ENCODE measurements at places on chromosomes 2 and 18.

- no peak for DNase-seq
Measured at GRCh38 chr2:107322416-107322815, 436.4 kb upstream of the ST6GAL2 start.

GRCh38 chr18:10564975-10565773, 39.3 kb downstream of the NAPG start:
- no peak for DNase-seq

DNA sequence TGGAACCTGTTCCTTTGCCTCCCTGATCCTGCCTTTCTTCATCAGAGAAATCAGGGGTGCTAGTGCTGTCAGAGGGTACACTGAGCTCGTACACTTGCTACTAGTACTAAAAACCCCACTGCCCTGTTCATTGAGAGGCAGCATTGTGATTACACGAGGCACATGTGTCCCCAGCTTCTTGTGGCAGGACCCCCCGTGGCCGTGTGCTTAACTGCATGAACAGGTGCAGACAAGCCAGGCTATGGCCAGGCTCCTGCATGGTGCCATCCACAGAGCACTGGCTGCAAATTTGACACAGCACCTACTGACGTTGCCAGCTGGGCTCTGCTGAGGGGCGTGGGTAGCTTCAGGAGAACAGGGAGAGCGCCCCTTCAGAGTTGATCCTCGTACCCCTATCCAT, 248.4 kb downstream of the GLI2 start:
- no peak for DNase-seq

DNA sequence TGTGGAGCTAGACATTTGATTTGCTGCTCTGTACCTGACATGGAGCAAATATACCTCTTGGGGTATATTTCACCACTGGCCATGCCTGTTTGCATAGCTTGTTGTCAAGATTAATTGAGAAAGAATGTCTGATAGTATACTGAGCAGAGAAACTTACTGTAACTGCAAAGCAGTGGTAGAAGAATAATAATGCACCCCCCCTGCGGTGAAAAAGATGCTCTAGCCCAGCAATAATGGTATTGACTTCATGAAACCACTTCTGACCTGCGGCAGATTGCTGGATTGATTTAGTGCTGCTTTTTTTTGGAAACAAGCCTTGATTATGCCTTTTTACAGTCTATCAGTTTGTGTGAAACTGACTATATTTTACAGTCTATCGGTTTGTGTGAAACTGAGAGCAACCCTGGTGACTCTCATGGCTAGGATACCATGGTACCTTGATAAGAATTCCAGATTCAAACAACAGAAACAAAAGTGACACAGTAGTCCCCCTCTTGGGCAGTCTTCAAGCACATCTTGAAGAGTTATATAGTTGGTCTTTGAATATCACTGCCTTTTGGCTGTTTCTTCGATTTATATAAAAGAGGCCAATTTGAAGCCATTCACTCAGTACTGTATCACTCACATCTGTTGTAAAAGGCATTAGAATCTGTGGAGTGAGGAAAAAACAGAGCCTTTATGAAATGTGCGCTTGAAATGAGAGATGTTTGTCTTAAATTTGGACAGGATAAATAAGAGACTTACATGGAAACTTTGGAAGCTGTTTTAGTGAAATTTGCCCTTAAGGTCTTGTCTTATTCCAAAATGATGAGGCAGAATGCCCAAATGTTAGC, 102.5 kb downstream of the FMNL2 start:
- DNase-seq: no peak

DNA sequence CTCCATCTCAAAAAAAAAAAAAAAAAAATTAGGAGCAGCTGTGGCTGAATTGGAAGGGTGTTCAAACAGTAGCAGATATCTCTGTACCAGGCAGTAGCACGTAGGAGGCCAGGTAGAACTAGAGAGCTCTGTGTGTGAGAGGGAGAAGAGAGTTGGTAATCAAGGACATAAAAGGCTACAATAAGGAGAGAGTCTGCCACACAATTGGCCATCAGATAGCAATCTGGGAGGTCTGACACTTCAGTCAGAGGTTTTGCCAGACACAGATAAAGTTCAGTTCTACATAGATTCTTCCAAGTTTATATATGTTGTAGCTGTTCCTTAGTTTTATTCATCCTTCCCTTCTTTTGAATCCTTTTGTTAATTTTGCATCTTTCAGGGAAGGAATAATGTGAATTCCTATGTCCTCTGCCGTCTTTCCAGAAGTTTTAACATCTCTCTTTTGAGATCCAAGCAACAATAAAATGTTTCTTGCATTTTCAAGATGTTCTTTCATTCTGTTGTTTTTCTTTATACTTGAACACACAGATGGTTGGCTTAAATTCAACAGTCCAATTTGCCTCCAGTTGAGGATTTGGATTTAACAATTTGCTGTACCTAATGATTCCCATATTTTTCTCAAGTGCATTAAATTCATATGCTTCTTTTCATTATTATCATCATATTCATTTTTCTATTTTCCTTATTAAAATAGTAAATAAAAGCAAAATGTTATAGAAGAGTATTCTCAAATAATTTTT, 600.3 kb upstream of the GCFC2 start:
- DNase-seq: no peak

GRCh38 chr2:60745761-60746160, 10.3 kb upstream of the PAPOLG start:
- no peak for DNase-seq

DNA sequence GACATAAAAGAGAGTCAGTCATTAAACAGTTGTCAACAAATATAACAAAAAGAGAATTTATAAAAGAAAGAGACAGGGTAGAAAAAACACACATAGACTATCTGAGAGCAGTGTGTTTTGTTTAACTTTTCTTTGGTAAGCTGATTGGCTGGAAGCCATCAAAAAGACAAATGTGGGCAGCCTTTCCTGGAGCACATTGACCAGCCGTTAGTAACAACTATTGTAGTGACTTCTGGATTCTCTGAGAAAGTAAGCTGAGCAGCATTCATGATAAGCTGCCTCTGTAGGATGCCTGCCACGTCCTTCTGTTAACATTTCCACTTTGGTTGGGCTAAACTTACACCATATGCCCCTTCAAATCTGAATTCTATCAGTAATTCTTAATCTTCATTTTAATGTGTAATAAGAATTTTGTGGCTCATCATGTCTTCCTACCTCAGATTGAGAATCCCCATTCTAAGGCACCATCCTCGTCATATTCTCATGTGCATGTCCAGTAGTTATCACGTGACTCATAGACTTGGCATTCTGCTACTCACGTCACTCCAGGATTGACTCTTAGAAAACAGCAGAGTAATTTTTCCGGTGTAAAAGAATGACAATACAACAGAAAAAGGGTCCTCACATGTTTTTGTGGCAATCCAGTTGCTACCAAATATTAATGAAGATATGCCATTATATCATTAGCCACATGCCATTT, 43.4 kb upstream of the DNAJC10 start:
- no peak for DNase-seq

DNA sequence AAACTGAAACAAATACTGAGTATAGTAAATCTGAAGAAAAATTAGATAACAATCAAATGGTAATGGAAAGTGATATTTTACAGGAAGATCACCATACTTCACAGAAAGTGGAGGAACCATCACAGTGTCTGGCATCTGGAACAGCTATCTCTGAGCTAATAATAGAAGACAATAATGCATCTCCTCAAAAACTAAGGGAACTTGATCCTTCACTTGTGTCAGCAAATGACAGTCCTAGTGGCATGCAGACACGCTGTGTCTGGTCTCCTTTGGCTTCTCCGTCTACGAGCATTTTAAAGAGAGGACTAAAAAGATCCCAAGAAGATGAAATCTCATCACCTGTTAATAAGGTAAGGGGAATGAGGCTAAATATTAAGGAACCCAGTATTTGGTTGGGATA, 56.1 kb downstream of the RIF1 start:
- DNase-seq: no peak

DNA sequence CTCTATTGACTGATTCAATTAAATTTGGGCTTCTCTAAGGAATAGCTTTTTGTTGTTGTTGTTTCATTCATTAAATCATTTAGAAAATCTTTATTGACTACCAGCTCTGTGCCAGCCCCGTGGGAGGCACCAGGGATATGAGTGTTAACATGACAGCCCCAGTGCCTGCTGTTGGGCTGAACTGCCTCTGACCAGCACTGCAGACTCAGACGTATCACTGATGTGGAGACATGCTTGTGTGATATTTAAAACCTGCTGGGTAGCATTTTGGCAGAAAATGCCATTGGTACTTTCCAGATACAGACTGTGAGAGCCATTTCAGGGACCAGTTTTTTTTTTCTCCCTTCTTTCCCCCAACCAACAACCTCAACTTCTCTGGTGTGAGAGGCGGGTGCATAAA, 38.6 kb upstream of the KCNF1 start:
- DNase-seq: no peak

Data from CD4-positive, alpha-beta memory T cell (primary cell).